ENCODE measurements at places on chromosomes 5 and 9.

- no peak for DNase-seq
These were observed 7.9 kb upstream of the RFESD start for GRCh38 chr5:95638632-95639031.

DNA sequence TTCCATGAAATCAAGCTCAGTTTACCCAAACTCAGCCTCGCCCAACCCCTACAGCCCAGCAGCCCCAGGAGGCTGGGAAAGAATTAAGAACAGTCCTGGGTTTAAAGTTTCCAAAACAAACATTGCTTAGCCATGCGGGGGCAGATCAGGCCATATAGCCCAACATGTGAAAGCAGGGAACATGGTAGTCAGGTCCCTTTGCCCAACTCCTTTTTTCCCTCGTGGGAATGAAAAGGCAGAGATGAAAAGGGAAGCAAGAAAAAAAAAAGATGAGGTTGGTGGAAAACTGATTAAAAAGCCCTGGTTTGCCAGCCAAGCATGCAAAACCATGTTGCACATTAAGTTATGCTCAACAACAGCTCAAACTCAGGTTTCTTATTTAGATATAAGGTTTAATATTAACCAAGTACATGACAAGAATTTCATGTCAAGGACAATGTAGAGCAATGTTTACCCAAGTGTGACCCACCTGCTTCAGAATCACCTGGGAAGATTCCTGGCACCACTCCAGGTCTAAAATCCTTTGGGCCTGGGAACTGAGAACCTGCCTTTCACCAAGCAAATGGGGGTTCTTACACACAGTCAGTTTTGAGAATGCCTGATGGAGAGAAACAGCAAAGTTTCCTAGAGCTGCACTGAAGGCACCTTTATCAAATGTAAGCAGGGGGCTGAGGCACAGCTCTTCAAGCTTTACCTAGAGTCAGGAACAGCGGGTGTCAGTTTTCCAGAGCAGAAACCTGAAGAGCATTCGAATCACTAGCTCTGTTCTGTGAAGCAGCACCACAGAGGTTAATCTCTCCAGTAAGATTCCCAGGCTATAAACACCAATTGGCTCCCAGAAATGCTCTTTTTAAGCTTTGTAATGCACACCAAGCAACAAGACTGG, 1.7 kb downstream of the FREM1 start:
- no peak for DNase-seq

DNA sequence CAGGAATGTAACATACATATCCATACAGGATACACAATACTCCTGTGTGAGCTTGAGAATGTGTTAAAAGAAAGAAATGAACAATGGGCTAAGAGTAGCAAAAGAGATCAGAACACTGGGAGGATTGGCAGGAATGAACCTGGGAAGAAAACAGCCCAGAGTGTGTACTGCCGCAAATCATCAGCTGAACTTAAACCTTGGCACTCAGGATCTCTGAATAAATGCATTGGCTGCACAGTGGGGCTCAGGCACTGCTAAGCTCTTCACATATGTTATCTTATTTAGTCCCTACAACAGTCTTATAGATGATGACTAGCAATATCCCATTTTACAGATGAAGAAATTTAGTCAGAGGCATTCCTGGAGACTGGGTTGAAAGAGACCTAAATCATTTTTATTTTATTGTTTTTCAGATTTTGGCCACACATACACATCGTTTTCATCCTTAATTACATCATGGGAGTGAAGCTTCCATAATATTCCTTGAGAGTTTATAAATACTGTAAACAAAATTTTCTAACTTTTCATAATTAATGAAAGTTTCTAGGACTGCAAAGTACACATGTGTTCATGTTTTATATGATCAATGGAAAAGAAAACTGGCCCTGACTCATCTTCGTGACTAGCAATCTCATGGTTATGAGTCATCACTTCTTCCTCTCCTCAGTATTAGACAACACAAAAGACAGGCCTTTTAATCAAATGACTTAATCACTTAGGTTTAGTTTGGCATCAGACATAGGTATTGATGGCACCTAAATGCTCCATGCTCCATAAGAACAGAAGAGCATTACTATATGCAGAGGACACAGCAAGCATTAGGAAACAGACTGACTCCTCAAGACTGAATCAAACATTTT, 59.2 kb downstream of the CDH18 start:
- DNase-seq, result no peak

DNA sequence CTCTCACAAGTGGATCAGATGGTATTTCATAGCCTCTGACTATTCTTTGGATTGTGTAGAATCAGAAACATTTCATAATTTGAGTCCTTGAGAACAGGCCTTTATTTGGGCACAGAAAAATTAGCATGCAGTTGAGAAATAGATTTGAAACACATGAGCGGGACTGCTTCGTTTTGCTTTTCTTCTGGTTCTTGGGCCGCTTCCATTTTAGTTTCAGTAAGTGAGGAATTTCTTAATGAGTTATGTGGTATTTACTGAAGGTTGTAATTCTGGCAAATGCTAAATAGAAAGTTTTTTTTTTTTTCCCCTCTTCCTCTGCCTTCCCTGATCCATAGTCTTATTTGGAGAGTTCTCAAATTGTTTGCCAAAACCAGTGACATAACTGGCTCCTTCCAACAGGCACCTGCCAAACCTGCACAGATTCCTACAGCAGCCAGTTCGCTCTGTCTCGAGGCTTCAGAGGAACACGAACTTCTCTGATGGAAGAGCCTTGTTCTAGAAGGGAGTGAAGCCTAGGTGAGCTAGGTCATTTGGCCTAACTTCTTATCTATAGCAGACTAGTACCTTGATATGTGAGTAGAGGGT, 71.2 kb upstream of the SLC28A3 start:
- no peak for DNase-seq

DNA sequence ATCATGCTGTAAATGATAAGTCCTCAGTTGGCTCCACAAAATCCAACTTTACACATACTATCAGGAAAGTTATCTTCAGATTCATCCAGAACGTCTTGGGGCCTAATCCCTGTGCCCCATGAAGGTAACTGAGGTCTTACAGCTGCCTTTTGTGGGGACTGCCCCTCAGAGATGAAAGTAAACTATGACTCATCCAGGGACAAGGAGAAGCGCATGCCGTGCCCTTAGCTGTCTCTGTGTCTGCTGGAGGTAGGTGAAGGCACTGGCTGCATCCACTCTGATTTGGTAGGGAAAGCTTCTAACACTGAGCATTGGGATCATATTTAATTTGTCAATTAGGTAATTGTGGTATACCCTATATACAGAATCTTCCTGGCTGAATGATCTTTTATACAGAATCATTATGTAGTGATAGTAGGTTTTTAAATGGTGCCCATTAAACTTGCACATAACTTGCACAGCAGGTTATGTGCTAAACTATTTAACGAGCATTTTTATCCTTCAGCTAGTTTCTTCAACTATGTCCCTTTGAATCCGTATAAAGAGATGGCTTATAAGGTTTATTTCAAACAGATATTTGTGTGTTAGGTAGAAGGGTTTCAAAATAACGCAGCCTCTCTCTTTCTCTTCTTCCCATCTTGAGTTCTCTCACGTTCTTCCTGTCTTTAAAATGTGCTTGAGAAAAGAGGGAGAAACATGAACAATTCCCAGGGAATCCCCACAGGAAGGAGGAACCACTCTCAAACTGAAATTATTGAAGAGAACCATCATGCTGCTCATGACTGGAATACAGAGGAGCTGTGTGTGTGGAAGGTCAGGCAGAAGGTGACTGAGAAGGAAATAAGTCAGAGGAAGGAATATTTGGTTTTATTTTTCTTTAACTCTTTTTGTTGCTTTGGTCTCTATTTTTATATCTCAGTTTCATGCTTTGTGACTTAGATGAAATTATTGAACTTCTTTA, 250.9 kb downstream of the CD180 start:
- DNase-seq, result no peak

DNA sequence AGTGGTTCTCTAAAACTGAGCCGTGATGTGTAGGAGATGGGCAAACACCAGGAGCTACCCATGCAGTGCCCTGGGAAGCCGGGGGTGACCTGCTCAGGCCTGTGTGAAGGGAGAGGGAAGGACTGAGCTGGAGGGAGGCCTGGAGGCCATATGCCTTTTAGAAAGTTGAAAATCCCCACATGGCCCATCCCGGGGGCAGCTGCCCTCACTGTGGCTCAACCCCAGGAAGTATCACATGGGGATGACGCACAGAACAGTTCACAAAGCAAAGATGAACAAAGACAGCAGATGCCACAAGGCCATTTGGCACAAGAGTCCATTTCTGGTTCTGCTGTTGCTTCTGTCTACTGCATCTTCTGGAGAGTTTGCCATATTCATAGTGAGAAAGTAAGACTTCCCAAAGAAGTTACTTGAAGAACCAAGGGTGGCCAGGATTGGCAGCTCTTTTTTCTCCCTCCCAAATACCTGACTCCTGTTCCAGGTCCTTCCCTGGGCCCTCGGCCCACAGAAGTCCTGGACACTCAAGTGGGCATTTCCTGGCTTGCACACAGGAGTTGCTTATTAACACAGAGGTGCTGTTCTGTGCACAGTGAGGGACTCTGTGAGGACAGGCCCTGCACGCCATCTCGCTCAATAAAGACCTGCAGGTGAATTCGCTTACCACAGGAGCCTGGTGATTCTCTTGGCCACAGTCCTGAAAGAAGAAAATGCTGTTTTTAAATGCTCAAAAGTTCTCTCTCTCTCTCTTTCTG, 25.1 kb downstream of the ACSL6 start:
- DNase-seq, result no peak

DNA sequence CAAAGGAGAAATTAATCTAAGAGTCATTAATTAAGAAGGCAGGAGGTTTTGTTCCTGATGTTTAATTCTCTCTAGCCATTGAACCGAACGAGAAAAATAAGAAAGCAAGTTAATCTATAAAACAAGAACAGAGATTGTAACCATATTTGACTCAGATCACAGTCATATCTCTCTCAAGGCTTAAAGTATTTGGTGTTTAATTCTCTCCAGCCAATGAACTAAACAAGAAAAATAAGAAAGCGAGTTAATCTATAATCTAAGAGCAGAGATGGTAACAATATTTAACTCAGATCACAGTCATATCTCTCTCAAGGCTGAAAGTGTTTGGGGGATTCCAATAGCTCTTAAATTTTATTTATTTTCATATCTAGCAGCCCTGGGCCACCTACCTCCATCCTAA, 74.4 kb upstream of the SHISAL2B start:
- DNase-seq, result no peak

DNA sequence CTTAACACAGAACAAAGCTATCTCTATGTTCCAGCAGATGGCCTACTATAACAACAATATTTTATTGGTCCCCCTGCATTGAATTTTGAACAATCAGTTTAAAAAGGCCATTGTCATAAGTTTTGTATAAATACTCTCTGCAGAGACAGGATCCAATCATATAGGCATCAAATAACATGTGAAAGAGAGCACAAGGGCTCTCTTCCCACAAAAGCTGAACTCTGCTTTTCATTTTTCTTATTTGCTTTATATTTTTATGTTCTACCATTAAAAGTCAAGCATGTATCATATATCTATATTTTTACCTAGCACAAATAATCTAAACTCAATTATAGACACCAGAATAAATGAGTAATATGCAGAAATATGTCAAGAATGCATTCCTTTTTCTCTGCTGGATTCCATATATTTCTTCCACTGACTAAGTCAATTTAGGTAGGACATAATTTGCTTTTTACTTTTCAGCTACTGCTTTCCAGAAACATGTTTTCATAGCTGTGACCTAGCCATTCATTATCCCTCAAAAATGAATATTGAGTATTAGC, 143.6 kb downstream of the CDH9 start:
- DNase-seq, result no peak

DNA sequence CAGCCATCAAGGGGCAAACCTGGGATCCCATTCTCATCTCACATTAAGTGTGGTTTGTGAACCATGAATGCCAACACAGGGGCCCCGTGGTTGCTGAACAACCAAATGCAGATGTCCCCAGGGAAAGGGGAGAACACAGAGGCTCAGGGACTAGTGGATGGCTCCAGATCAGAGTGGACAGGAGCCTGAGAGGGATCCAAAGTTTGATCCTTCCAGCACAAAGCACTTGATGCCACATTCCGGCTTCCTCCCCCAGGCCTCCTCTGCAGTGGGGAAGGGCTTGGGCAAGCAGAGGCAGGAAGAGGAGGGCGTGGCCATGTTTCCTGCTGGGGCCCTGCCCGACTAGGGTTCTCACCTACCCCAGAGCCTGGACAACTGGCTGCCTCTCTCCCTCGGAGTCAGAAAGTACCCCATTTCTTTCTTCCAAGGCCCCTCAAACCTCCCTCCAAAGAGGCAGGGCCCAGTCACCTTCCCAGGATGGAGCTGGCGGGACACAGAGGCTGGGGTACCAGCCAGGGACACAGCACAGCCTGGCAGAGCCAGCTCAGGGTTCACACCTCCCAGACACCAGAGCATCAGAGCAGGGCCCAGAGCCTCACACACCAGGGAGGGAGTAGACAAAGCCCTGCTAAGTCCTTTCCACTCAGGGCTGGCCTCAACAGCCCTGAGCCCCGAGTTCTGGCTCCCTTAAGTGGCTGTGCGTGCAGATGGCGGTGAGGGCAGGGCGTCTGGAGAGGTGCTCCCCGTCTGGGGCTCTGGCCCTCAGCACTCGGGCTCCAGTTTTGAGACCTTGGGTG, 4.3 kb upstream of the RNF44 start:
- DNase-seq, result peak; percentile 66

GRCh38 chr5:16936150-16936988, at the start of gene MYO10:
Gene MYO10 (minus strand): TSS chr5:16936288. CDS start chr5:16935808, 480 bp downstream.
- no peak for DNase-seq

DNA sequence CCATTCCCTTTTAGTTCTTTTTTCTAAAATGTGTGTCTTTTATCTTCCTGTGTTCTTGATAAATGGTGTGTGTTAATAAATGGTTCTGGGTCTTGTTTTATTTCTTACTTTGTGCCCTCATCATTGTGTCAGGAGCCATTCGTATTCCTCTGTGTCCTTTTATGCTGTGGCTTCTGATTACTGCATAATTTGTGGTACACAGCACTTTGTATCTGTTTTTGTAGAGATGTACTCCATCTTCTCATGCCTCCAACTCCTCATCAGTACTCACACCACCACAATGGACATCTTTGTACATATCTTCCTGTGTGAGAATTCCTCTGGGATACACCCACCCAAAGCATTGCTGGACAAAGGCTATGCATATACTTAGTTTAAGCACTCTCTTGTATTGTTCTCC, 247.4 kb downstream of the ARHGAP26 start:
- DNase-seq, result no peak

- DNase-seq, result no peak
These were observed 42.9 kb downstream of the OLFM1 start for GRCh38 chr9:135130207-135130976.

- DNase-seq, result no peak
These were observed 182.9 kb upstream of the MAP1B start for GRCh38 chr5:71924325-71924724.
